ENCODE measurements at places on chromosomes 7 and 10.

DNA sequence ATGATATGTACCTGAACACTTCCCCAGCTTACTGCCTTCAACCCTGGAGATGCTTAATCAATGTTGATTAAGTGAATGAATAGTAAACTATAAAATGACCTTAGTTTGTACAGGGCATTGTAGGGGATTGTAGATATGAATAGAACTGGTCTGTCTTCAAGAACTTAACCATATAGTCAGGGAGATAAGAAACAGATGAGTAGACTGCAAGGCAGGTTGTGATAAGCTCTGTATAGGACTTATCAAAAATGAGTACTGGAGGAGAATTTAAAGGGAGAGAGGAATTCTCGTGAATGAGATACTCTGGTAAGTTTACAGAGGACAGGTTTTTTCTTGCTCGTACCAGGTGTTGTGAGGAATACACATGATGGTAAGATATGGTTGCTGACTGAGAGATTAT lies 27.6 kb downstream of the SGPL1 start:
- no peak overlapping the region for H3K27ac ChIP-seq
- DNase-seq, result no peak
- peaks cover 55% of the 10 kb centered on the region for H3K4me1 ChIP-seq
- H3K27me3 ChIP-seq, result no peaks in the 10 kb centered on the region

- H3K27ac ChIP-seq, result no peak overlapping the region
- no peak overlapping the region for H3K4me3 ChIP-seq
- DNase-seq, result no peak
- H3K27me3 ChIP-seq, result peaks cover 50% of the 10 kb centered on the region
Observed at GRCh38 chr7:138975343-138976104, 5.7 kb downstream of the KIAA1549 start.

GRCh38 chr10:14695847-14696480 lies 78.7 kb downstream of the FAM107B start:
- no peaks in the 10 kb centered on the region for H3K36me3 ChIP-seq
- no peak for DNase-seq
- H3K27ac ChIP-seq, result no peak overlapping the region
- peaks cover 6% of the 10 kb centered on the region for H3K4me1 ChIP-seq
- no peaks in the 10 kb centered on the region for H3K27me3 ChIP-seq

GRCh38 chr7:137895301-137896221 lies 48.8 kb upstream of the DGKI start:
- H3K27ac ChIP-seq, result peak overlapping the region; percentile 82
- no peak overlapping the region for H3K4me3 ChIP-seq
- no peak for DNase-seq
- H3K4me1 ChIP-seq, result peaks cover 25% of the 10 kb centered on the region

- H3K27ac ChIP-seq, result no peak overlapping the region
- H3K27me3 ChIP-seq, result peaks cover 2% of the 10 kb centered on the region
- H3K4me3 ChIP-seq, result no peak overlapping the region
- H3K36me3 ChIP-seq, result no peaks in the 10 kb centered on the region
- peaks cover 2% of the 10 kb centered on the region for H3K4me1 ChIP-seq
Observed at GRCh38 chr10:43377424-43377883, 6.0 kb downstream of the FXYD4 start.

All from activated T-helper 2 cell treated with anti-CD3 and anti-CD28 coated beads, Interferon-gamma antibody, Interleukin-2, Interleukin-4, amounts not matched to agents 10 μg/mL and 5 μg/mL and 100 μg/mL, durations not matched to agents 14 hours and 24 hours and 36 hours (primary cell).